ENCODE measurements at places on chromosomes 6 and 20.

DNA sequence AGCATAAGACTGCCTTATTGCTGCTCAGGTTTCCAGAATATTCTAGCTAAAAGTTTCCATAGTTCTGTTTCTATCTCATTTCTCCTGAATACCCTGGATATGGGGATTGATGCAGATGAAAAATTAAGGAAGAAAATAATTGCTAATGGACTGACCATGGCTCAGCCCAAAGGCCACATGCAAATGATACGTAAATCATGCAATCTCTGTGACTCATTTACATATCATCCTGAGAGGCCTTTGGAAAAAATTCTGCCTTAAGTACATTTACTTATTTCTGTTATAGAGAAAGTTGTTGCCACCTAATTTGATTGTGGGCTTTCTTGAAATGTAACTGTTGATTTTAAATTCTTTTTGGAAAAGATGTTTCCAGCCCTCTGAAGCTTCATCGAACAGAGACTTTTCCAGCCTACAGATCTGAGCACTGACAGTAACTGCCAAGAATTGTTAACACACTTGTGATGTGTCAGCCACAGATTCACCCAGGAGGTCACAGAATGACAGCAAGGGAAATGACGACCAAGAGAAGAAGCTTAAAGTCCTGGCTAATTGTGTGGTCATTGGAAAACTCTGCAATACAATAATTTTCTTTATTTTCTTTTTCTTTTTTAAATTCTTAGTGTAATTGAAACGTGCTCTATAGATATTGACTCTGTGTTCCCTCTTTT is 174.8 kb downstream of the DOK5 start:
- DNase-seq, result no peak

DNA sequence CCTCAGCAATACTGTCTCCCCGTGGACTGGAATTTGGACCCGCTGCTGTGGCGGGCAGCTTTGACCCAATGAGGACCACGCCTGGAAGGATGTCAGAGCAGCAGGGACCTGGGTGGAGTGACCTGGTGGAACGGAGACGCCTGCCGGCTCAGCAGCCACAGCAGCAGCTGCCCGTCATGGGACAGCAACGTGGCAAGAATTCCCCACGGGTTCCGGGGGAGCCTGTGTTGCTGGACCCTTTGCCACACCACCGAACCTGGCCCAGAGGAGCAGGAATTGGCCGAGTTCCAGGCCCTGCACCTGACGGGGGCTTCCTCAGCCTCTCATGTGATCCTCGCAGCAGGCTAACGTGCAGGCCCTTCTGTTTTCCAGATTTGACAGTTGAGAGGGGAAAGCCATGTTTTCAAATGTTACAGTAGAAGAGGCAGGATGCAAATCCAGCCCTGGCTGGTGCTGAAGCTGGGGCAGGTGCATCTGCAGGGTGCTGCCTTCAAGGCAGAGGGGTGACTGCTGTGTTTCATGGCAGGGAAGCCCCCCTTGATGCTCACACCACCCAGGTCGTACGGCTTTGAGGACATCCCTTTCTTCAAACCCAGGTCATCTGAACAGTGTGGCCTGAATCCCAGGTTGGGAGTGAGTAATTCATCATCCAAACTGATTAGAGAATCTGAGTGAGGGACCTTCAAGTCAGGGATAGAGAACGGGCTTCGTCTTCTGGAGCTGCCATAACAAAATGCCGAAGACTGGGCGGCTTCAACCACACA is 93.4 kb downstream of the THBS2 start:
- no peak for DNase-seq

DNA sequence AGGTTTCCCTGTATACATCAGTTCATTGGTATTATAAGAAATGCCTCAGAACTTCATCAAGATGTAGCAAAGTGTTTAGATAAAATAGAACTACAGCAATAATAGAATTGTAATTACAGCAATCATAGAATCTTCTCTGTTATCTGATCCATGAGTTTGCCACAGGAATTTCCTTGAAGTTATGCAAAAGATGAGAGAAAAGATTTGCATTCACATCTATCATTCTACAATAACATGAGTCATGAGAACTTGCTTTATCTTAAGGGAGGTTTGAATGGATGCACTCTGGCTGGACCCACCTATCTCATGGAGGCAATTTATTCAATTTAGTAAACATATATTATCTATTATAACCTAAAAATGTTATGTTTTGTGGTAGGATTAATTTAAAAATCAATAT is 329.8 kb upstream of the EPHA7 start:
- DNase-seq, result no peak

DNA sequence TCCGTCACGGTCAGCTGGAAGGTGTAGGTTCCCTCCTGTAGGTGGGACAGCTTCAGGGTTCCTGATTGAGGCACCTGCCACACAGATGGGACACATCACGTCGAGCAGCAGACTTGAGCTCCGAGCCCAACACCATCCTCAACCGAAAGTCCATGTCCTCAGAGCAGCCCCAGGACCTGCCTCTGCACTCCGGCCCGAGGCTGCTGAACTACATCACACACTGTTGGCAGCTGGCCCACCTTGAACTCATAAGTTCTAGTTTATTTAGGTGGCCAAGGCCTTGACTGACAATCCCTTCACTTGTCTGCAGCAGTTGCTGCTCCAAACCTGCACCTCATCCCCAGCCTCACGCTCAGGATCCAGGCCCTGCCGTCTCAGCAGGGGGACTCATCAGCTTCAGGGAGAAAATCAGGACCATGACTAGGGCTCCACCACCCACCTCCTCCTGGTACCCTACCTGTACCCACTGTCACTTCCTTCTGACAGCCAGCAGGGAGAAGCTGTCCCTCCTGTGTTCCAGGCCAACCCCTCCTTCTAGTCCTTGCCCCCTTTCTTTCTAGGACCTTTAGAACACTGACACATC is 21.0 kb downstream of the LRP11 start:
- DNase-seq, result no peak

GRCh38 chr6:159572439-159573110 is 120.5 kb downstream of the SOD2 start:
- DNase-seq, result no peak

GRCh38 chr6:45470131-45470738 is 92.5 kb upstream of the SUPT3H start:
- no peak for DNase-seq
